ENCODE measurements at places on chromosomes 1 and 21.

GRCh38 chr1:171935664-171936063 is 94.4 kb downstream of the DNM3 start:
- DNase-seq = no peak

GRCh38 chr21:15992171-15992570 is 262.4 kb downstream of the USP25 start:
- DNase-seq = no peak

DNA sequence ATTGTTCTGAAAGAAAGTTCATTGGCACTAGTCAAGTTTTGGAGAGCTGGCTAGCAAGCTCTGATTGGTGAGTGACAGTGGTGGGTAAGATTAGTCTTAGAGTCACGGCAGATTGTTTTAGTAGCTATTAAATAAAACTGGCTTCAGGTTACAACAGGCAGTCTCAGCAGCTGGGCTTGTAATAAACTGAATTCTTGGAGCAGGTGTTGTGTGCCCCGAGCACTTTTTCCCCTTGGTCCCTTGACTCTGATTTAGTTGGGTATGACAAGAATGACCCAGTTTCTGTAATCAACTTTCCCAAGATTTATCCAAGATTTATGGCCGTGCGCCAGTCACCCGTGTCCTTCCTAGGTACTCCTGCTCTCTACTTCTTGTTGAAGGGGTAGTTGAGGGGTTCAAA is 40.2 kb downstream of the TBCE start:
- no peak for DNase-seq

DNA sequence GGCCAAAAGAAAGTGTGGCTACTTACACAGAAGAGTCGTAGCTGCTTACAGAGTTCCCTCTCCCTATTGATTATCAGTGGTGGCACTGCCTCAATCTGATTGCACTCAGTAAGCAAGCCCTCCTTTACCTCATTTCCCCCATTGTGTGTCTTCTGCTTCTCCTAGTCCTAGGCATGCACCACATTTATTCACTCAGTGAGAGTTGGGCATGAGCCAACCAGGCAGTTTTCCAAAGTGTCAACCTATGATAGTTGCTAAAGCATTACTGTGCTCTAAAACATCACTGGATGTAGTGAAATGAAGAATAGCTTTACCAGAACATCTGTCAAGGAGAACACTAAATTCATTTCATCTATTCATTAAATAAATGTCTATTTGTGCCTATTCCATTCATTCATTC is 19.3 kb downstream of the GJA5 start:
- DNase-seq = no peak

- DNase-seq = no peak
These were observed 134.9 kb upstream of the B3GALT2 start for GRCh38 chr1:193321242-193321840.

DNA sequence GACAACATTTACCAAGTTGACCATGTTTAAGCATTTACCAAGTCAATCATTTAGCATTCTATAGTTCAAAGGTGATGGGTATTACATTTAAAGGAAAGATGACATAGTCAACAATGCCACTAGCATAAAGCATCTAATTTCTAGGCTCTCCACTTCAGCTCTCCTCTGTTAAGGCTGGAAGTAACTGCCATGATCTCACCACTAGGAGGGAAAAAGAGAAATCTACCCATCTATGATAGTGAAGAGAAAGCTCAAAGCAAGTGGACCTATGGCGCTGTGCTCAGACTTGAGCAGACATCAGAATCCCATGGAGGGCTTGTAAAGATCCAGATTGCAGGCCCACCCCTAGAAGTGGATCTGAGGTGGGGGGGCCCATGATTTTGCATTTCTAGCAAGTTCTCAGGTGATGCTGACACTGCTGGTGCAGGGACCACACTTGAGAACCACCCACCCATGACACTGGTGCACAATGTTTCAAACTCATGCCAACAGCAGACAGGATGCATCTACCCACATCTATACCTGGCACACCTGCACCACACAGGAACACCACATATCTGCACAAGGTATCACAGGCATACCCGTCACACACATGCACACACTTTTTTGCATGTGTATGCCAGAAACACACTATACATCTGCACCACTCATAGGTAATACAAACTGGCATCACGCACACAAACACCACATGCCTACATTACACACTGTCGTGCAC is 392.9 kb upstream of the RUNX1 start:
- DNase-seq = no peak

DNA sequence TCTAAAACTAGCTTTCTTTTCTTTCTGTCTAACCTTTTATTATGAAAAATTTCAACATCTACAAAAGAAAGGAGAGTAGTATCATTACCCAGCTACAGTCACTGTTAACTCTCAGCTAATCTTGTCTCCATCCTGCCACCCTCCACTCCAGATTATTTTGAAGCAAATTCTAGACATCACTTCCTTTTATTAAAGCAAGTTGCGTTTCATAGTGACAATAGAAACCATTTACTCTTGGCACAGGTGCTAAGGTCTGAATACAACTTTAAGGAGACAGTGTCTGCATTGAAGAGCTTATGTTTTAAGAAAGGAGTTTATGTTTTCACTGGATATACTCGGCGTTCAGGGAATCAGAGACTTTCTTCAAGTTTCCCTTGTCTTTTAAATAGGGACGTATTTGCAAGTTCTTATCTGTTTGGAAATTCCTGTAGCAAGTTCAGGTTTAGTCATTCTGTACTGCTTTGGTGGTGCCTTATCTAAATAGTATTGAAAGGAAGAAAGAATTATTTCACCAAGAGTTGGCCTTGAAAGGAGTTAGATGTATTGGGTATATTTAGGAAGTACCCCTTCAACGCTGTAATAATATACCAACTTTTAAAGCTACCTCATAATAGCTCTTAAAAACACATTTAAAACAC is 42.7 kb downstream of the ITSN1 start:
- peak; percentile 89 for DNase-seq

DNA sequence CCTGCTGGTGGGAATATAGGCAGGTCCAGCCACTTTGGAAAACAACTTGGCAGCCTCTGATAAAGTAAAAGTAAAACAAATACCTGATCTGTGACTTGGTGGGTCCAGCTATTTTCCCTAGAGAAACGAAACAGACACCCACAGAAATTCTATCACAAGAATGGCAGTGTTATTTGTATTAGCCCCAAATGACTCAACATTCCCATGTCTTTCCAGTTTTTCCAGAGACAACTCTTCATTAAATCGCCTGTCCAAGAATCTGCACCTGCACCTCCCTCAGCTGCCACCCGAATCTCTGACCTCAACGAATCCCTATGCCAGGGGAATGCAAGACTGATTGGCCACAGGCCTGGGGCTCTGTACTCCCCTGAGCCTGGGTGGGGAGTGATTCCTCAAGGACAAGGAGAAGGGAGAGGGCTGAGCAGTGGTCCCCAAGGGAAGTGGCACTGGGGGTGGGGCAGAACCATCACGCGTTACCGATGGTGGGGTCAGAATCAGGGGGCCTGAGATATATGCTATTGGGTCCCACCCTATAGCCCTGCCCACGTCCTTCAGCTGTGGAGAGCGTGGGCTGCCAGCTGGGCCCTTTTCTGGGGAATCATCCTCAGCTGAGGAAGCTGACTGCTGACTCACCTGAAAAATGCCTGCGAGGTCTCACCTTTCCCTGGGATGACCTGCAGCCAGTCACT is 553.0 kb downstream of the PTPRU start:
- DNase-seq = no peak

DNA sequence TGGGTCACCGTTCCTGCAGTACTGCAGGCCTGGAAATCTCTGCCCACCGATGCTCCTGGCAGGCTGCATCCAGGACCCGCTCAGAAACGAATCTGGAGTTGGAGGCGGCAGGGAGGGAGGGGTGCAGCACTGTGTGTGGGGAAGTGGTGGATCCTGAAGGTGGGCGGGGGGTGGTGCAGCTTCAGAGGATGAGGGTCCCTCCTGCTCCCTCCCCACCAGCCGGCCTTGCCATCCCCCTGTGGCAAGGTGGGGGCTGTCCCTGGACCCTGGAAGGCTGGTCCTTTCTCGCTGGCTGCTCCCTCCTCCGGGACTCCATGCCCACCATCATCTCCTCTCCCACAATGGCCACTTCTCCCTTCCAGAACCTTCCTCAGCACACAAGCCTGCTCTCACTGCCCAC is 60.4 kb downstream of the B3GALT5 start:
- no peak for DNase-seq

GRCh38 chr1:59532102-59532501 is 235.2 kb downstream of the FGGY start:
- DNase-seq = no peak

DNA sequence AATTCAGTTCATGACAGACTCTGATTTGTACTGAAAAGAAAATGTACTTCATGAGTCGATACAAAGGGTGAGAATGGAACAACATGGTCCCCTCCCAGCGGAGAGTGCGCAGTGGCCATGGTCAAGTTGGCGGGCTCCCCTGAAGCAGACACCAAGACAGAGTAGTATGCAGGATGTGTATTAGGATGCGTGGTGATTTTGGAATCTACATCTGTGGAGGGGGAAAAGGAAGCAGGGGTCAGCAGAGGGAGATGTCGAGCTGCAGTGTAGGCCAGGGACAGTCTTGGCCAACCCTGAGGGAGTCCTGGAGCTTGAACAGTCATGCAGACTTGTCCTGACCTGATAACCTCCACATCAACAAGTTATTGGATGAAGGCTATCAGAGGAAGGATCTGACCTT is 481.0 kb downstream of the OMA1 start:
- DNase-seq = no peak
